ENCODE measurements at places on chromosomes 13 and 19.

DNA sequence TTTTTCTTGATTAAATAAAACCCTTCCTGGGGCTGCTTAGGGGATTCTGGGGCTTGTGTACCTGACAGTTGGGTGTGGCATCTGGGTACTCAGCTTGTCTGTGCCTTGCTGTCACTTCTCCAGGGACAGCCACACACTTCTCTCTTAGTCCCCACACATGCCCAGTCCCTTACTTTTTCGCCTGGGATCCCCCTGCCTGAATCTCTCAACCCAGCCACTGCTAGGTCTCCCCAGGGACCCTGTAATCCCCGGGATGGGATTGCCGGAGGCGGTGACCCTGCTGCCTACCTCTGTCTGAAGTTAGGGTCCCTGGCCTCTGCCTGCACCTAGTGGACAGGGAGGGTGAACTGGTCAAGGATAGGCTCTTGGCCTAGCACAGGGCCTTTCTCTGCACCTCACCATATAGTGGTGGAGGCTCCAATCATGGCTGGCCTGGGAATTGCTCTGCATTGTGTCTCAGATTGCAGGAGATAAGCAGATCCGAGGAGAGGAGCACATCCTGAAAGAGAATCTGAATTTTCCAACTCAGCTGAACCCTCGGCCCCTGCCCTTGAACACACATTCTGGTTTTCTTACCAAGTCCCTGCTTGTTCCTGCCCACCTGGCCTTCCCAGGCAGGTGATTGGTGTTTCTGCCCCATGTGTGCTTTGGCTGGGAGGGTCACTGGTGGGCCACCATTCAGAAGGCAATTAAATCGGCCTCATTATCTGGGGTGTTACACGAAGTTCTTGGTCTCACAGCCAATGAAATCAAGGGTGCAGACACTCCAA is 8.7 kb upstream of the ZNF492 start:
- DNase-seq = no peak

DNA sequence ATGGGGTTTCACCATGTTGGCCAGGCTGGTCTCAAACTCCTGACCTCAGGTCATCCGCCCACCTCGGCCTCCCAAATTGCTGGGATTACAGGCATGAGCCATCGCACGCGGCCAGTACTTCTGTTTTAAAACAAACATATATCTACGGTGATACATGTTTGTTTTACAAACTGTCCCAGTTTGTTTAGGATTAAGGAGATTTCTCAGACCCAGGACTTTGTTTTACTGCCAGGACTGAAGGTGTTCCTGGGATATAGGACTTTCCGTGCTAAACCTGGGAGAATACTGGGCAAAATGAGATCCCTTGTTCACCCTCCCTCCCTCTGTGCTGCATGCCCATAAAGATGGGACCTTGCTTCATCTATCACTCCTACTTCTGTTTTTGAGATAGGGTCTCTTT is 8.8 kb downstream of the NLRP8 start:
- DNase-seq = no peak

GRCh38 chr19:55058781-55059610 is 4.0 kb downstream of the RDH13 start:
- DNase-seq = no peak

GRCh38 chr19:54654447-54655321 is 8.1 kb upstream of the LILRB4 start:
- no peak for DNase-seq

- DNase-seq = no peak
These were observed 3.9 kb downstream of the RANBP3 start for GRCh38 chr19:5973867-5974635.

- no peak for DNase-seq
These were observed 3.3 kb upstream of the ICAM4 start for GRCh38 chr19:10283301-10284064.

GRCh38 chr13:113176280-113176679 is 17.8 kb downstream of the PROZ start:
- peak; percentile 61 for DNase-seq

DNA sequence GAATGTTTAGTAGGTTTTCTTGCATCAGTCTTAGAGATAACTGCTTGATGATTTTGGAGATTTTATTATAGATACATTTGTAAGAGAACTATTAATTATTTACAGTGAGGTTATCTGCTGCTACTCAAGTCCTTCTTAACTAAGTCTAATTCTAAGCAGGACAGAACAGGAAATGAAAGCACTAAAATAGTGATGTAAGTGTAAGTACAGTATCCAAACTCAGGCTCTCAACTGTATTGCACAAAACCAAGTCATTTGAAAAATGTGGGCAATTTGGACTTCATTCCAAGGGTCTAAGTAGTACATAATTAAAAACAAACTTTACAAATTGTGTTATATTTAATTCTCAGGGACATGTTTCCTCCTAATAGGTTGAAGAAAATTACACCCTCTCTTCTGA is 417.1 kb downstream of the ITGBL1 start:
- no peak for DNase-seq

- no peak for DNase-seq
These were observed 35.4 kb downstream of the ARHGAP35 start for GRCh38 chr19:46896076-46896794.

- peak; percentile 63 for DNase-seq
These were observed 67.4 kb downstream of the STK24 start for GRCh38 chr13:98509271-98510155.

DNA sequence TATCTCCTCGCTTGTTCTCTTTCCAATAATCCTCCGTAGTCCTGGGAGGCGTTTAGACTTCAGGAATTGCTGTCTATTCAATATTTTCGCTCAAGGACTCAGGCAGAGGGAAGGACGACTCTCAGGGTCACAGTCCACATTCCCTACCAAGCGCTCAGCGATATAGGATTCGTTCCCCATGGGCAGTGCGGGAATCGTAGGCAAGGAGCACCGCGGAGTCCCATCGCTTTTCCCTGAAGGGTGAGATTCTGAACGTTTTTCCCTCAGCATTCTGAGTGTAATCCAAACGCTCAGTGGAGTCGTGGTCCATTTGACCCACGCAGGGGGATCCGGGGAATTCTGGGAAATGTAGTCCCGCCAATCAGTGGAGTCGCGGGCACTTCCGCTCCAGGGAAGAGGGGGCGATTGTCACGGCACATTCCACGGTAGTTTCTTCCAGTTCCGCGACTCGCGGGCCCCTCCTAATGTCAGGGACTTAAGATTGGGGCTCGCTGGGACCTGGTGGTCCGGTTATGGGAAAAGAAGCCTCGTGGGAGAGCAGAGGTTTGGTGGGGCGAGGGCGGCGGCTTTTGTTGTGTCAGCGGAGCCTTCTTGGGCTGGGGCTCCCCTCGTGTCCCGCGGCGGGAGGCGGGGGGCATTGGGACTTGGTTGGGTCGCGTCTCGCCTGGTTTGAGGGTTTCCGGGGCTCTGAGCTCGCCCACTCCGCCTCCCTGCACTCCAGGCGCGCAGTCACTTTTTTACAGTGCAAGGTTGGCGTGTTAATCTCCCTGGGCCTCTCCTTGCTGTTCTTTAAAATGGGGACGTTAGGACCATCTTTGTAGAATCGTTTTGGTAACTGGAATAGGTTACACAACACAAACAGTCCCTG is at the start of gene ZNF234:
Gene ZNF234 (plus strand): TSS at position 364 of the 868 bp plus-strand sequence. CDS start 3,079 bp downstream, outside the sequence.
- peak; percentile 76 for DNase-seq

- DNase-seq = no peak
These were observed 822 bp upstream of the PTPRS start for GRCh38 chr19:5341448-5341820.

- no peak for DNase-seq
These were observed 30.5 kb upstream of the TUBGCP3 start for GRCh38 chr13:112618501-112618900.

- DNase-seq = no peak
These were observed 128.6 kb downstream of the USP12 start for GRCh38 chr13:27043013-27043412.

- no peak for DNase-seq
These were observed 1.5 kb downstream of the ARID3A start for GRCh38 chr19:927351-927779.

GRCh38 chr13:73938372-73939070 is 195.7 kb downstream of the KLF12 start:
- DNase-seq = no peak

DNA sequence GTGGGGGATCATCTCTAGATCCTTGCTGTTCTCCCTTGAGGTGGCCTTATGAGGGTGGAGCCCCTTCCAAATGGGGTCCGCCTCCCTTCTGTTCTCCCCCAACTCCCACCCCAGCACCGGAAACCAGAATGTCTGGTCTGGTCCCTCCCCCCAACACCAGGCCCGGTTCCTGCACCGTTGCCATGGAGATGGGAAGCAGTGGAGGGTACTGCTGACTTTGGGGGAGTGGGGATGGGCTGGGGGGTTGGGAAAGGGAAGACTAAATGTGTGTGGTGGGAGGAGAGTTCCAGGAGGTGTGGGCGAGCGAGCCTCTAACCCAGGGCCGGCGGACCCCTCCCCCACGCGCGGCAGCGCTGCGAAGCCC is 1.7 kb downstream of the SHANK1 start:
- no peak for DNase-seq

DNA sequence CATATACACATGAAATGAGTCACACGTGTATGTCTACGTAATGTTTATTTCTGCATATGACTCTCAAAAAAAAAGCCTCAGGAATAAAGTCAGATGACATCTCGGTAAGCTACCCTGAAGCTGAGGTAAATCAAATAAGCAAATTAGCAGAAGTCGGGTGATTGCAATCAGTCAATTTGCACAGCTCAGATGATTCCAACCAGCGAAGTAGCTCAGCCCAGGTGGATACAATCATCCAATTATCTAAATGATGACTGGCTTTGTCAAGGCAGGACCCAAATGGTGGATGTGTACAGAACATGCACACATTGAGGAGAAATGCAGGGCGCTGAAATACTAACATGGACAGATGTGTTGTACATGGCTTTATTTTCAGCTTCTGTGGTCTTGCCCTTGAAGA is 148.5 kb downstream of the ZNF486 start:
- DNase-seq = no peak

DNA sequence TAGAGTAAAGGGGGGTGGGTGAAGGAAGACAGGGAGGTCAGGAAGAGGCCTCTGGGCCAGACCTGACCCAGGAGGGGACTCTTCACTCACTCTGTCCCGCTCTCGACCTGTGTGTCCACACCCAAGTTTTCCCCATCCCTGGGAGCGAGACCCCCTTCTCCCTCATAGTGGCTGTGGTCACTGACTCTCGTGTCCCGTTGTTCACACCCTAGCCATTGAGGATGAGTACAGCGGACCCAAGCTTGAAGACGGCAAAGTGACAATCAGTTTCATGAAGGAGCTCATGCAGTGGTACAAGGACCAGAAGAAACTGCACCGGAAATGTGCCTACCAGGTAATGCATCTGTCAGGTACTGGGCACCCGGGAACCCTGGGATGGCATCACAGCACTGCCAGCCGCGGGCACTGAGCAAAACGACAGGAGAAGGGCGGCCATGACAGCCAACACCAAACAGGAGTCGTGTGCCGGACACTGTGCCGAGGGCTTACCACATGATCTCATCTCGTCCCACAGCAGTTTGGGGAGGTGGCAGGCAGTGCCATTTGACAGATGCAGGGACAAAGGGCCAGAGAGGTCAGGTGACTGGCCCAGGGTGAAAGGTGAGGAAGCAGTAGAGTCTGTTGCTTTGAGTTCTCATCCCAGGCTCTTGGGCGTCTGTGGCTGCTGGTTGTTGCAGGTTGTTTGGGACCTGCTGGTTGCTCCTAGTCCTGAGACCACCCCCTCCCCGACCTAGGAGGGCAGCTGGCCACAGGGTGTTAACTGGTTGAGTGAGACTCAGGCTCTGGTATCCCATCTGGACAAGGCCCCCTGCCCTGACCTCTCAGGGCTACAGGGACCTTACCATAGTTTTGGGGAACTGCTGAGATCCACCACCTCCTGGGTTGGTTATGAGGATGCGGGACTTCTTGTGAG is 29.6 kb downstream of the PPP5C start:
- no peak for DNase-seq

DNA sequence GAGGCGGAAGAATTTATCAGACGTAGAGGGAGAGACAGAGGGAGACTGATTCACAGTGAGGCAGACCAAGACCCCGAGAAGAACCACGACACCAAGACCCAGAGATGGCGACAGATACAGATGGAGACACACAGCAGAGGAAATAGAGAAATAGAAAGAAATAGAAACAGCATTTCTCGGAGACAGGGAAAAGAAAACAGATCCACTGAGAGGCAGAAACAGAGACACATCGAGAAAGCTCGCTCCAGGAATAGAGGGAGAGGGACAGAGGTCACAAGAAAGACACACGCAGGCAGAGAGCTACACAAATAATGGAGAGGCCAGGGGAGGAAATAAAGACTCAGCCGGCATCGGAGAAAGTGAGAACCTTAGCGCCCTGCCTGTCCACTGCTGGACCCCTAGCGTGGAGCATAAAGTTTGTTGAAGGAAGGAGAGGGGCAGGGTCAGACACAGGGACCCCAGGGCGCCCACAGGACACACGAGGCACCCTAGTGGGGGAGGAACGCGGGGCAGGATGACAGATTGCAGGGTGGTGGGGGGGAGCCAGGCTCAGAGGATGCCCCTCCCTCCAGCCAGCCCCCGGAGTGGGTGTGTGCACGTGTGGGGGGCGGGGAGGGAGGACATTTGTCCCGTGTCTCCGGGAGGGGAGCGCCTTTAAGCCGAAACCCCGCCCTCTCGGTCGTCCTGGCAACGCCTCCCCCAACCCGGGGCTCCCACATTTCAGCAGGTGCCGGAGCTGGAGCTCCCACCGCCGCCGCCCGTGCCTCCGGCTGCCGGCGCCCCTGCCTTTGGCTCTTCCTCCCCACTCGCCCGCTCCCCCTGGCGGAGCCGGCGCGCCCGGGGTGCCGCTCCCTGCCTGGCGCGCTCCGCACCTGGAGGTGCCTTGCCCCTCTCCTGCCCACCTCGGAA is at the start of gene PRKCG:
Gene PRKCG (plus strand): TSS at position 716 of the 909 bp plus-strand sequence. CDS start 298 bp downstream, outside the sequence.
- DNase-seq = peak; percentile 49

DNA sequence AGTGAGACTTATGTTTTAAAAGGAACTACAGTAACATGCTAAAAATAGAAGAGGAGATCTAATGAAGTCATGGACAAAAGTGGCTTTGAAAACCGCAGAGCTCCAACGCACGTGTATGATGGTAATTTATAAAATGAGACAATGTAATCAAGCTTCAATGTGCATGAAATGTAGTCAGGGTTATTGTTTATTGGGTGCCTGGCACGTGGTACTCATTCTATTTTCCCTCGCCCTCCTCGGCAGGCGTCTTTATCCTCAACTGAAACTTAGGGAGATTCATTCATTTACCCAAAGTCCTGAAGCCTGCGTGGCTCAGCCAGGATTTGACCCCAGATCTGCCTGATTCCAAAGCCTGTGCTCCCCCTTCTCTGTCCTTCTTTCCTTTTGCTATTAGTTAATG is 79.8 kb downstream of the CHST8 start:
- DNase-seq = no peak

DNA sequence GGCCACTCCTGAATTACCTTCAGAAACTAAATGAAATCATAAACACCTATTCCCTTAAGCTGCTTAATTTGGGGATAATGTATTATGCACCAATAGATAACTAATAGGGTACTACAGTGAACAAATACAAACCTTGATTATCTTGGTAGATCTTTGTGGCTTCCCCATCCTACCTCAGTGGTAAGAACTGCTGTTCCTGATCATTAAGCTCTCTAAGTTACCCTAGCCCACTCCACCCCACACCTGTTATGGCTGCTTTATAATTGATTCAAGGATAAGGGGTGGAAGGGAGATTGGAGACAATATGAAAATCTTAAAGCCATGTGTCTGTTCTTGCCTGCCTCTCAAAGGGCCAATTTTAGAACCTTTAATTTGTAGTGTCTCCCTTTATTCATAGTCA is 121.2 kb downstream of the LMO7 start:
- DNase-seq = no peak

All from activated naive CD4-positive, alpha-beta T cell treated with Interleukin-2 at 50 U/mL for 16 hours (primary cell).